ENCODE measurements at places on chromosomes 12 and 14. TPM values are rescaled to one million over a fixed set of nuclear protein-coding genes. Genes with fewer than 3 reads are reported as not detected.
A peak's percentile ranks its signal among the peaks of the same experiment; 100 is the strongest.

Gene RNF212B
- total RNA-seq = not detected

Gene KERA
- total RNA-seq = not detected

Gene CLEC4C
- not detected for total RNA-seq

Gene PXN
- total RNA-seq = 218 TPM

Gene PIWIL1
- total RNA-seq = not detected

Gene KRT82
- total RNA-seq = not detected

Gene TMEM30B
- total RNA-seq = 19.6 TPM

Gene SERPINA12
- total RNA-seq = not detected

Gene CAPZA3
- not detected for total RNA-seq

GRCh38 chr12:132099739-132100138, 44.4 kb downstream of the DDX51 start:
- no peak for DNase-seq

- no peak for DNase-seq
Measured at GRCh38 chr12:109758426-109759420, 45.1 kb downstream of the FAM222A start.

DNA sequence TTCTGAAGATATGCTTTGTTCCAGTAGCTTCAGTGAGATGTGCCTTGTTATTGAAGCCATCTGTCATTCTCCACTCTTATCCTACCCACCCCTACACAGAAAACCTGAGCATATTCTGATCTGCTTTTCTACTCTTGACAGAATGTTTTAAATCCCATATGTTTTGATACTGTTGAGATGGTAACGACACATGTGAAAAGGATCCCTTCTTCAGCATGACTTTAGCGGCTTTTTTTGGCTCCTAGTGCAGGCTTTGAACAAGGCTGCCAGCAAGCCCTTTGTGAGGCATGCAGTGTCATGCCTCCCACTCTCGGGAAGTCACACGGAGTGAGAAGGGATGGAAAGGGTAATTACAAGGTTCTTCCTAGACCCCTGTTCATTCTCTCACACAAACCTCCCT, 228.8 kb upstream of the RGS6 start:
- no peak for DNase-seq

DNA sequence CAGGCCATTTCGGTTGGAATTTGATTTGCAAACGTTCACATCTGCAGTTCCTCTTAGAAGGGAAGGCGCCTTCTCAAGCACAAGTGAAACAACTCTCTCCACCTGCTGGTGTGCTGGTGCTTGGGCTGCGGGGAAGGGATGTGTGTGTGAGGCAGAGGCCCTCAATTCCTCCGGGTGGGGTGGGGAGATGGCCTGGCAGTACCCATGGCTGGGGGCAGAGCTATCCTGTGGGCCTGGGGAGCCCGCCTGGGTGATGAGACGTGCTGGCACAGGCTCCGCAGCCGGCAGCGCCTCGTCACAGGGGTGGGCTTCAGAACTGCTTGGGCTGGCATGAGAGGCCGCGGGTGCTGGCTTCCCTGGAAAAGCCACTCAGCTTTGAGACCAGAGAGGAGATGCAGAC, 28.9 kb upstream of the TDRD9 start:
- DNase-seq = no peak

DNA sequence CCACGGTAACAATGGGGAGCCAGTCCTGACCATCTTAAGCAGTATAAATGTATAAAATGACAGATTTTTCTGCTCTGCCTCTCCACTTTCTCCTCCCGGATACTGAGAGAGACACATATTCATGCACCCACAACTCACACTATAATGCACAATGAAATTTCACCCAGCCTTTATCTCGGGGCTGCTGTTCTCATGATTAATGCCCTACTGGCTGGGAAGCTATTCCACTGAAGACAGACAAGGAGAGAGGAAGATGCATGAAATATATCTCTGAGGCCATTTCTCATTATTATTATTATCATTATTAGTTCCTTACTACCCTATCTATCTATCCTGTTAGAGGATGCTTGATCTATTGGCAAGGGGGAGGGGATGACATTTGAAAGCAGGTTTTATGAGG, 501.7 kb downstream of the DIO2 start:
- DNase-seq = no peak

GRCh38 chr14:50739186-50739585, 71.1 kb upstream of the SAV1 start:
- no peak for DNase-seq

DNA sequence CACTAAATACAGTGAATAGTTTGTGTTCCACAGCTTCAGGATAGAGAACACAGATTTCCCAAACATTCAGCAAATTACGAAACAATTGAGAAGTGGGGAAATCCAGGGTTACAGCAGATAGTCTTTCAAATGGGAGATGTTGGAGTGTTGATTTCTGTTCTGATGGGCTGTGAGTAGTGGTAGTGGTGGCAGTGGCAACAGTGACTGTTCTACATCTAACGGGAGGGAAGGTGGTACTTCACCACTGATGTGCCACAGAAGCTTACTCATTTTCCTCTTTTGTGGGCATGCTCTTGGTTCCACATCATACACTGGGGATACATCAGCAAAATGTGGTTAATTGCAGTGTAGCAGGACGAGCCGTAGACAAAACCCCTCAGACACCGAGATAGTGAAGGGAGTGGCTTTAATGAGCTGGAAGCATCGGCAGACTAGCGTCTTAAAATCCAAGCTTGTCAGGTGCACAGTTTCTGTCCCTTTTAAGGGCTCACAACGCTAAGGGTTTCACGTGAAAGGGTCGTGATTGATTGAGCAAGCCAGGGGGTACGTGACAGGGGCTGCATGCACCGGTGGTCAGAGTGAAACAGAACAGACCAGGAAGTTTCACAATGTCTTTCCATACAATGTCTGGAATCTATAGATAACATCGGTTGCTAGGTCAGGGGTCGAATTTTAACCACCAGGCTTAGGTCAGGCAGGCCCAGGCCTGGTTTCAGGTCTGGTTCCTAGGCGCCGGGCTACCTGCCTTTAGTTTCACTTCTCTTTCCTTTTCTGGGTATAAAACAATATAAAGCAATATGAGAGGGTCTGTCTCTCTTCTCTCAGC, 330.6 kb upstream of the FBXO33 start:
- no peak for DNase-seq

- DNase-seq = no peak
Measured at GRCh38 chr14:81172353-81172752, 48.4 kb downstream of the GTF2A1 start.

- no peak for DNase-seq
Measured at GRCh38 chr12:128994856-128995255, 141.6 kb downstream of the GLT1D1 start.

DNA sequence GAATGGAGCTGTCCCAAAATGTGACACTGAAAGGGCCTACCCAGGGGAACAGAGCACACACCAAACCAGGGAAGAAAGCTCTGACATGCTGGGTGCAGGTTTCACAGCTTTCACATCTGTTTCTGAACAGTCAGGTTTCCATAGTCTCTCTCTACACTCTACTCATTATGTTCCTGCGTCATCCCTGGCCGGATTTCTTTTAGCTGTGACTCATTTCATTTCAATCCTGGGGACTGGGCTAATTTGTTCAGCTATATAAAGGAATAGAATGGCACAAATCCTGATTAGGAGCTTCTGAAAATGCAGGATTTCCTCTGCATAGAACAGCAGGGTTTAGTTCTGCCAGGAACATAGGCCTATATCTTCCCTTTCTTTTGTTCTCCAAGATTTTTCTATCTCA, 649.8 kb downstream of the RPS29 start:
- no peak for DNase-seq

- no peak for DNase-seq
Measured at GRCh38 chr12:113855998-113856397, 110.1 kb downstream of the RBM19 start.

DNA sequence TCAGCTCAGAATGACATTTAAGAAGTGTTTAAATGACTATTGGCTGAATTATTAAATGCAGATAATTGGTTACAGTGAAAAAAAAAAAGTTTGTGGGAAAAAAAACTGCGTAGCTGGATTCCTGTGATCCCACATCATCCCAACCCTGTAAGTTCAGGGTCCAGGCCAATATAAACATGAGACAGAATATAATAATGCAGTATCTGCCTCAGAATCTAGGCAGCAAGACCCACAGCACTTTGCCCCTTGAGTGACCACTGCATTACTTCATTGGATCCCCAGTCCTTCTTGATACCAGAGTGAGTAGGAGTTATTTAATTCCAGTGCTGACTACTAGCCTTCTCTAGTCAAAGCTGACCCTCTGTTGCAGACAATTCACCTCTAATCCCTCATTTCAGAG, 272.6 kb downstream of the CCER1 start:
- no peak for DNase-seq

DNA sequence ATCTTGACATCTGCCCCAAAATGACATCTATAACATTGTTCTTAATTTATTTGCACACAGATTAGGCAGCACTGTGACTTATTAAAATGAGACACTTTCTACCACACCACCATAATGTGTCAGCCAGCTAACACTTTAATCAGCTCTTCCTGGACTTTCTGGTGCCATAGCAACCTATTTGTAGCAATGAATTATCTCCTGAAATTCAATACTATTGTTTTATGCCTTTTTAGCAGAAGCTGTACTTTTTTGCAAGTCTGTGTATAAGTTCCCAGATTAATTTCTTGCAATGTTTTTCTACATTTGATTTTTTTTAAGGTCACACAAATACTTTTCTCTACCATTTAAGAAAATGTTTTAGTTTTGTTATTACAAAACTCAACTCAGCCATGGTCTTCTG, 72.8 kb upstream of the SAV1 start:
- no peak for DNase-seq

GRCh38 chr14:91509083-91509877, 830 bp downstream of the PPP4R3A start:
- DNase-seq = no peak

DNA sequence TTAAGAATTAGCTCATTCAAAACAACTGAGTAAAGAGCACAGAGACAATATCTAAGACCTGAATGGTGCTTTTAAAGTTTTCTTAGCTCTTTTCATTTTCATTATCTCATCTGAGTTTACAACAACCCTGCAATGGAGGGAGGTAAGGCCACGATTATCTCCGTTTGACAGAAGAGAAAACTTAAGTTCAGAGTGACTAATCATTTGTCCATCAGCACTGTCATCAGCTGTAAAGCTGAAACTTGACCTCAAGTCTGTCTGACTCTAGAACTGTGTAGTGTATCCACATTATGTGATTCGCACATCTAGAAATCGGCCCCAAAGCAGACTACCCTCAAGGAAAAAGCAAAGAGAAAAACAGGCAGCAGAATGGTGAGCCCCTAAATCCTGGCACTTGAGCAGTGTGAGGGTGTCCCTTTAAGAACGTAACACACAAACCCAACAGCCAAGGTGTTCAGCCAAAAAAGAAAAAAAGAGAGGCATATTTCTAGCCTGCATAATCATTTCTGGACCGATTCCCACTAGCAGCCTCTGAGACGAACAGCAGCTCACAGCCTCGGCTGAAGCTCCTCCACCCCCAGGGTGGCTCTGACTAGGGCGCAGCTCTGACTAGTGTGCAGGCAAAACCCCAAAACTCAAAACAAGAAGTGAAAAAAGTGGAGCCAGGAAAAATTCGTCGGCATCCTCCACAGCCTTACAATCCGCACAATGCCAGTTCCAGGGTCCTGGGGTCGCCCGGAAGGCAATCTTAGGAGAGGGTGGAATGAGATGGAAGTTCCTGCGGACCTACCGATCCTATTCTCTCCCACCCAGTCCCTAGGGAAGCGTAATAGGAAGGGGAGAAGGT, 1.6 kb downstream of the STXBP6 start:
- peak; percentile 38 for DNase-seq

DNA sequence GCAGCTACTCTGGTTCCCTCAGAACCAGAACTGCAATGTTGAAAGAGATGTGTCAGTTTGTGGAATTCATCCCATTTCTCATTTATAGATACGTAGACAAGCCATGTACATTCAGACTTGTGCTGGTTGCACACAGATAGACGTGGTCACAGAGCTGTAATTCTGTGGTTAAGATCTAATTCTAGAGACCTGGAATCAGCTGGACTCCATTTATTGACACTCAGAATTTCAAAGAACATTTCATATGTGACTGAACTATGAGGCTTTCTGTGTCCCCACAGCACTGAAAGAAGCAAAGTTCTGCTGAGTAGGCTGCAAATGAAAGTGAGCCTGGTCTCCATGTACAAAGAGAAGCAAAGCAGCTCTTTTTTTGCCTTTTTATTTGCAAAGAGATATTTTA, 220.2 kb upstream of the NAV3 start:
- DNase-seq = no peak

- peak; percentile 87 for DNase-seq
Measured at GRCh38 chr14:74763803-74764531, 851 bp downstream of the YLPM1 start.

DNA sequence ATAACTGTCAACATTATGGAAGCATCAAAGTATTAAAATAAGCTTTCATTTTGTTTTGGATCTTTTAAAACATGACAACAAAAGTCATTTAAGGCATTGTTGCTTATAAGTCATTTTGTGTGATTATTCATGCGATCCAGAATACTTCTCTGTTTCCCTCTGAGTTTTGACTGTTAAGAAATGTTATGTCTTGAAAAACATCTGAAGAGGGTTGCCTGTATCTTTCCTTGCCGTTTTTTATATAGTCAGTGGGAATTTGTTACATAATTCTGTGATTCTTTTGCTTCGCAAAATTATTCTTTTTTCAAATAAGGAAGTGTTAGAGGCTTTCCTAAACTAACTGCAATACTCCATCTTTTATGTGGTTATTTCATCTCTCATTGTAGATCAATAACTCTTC, 78.7 kb downstream of the SAMD4A start:
- no peak for DNase-seq

- DNase-seq = no peak
Measured at GRCh38 chr12:107196681-107197080, 103.3 kb upstream of the CRY1 start.

DNA sequence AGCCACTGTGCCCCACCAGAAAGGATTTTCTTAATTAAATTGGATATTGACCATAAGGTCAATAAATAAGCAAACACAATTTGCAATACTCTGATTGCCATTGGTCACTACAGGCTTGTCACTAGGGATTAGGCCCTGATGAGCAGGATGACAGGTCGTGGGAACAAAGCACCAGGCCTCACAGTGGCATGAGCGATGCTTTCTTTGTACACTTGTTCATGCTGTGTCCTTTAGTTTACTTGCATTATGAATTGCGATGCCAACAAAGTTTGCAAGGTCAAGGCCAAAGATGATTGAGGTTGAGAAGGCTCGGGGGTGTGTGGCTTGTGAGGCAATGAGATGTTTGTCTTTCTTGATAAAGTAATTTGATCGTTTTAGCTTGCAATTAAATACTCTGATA, 136.0 kb downstream of the TTC8 start:
- DNase-seq = no peak

DNA sequence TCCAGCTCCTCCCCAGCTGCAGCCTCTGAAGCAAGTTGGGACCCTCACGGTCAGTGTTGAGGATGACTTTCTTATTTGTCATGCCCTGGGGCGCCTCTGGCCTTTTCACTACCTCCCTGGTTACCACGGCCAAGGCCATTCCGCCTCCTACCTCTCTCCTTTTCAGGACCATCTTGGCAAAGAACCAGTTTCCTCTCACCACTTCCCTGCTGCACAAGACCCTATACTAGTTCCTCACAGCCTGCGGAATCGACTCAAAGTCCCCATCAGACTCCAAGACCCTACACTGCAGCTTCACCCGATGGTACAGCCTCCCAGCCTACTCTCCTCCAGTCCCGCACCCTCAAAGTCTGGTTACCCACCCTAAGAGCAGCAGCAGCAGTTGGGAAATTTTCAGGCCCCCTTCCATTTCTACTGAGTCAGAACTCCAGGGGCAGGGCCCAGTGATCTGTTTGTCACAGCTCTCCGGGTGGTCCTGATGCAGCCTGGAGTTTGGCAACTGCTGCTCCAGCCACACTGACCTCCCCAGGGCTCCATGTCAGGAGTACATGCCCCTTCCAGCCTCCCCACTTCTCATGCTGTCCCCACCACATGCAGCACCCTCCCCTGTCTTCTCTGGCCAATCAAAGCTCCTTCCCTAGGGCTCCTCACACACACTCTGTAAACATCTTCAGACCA, 5.4 kb downstream of the VWF start:
- no peak for DNase-seq
